ENCODE measurements at places on chromosomes 3 and 15.

- DNase-seq, result no peak
These were observed 29.1 kb downstream of the ANKRD28 start for GRCh38 chr3:15768421-15769255.

DNA sequence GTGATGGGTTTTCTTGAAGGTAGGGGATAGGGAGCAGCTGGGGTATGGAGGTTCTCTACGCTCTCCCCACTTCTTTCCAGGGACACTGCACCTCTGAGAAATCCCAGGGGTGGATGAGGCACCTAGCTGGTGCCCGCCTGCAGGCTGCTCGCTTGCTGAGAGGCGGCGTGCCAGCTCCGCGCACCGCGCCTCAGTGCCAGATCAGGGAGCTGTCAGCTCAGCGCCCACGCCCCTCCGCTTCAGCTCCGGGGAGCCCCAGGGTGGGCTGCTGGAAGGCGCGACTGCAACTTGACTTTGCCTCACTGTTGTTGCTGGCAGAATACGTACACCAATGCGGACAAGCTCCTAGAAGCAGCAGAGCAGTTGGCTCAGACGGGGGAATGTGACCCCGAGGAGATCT, 345.7 kb upstream of the UMPS start:
- DNase-seq, result no peak

- no peak for DNase-seq
These were observed 46.1 kb downstream of the EFCAB12 start for GRCh38 chr3:129382366-129382765.

GRCh38 chr3:183650554-183650953, 15.1 kb downstream of the KLHL24 start:
- DNase-seq, result no peak

DNA sequence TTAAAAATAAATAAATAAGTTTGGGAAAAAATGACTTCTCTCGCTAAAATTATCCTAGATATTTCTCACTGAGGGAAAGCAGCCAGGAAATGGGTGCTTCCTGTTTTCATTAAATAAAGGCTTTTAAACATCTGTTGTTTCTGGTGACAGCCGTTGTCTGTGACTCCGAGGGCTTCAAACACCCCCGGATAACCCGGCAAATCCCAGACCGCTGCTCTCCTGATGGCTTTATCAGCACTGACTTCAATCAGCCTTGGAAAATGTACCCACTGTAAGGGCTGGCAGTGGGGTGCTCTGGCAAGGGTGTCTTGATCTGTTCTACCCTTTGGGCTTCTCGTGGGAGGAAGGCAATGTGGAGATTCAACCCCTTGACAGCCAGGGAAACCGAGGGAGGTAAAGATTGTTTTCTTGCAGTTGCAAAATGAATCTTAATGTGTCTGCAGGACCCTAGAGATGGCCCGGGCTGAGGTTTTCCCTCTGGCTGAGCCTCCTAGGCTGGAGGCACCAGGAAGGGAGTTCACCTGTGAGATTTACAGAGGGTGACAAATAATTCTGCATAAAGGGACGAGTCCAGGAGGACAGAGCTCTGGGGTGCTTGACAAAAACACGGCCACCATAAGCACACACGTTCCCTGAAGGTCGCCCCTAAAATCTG, 33.6 kb upstream of the SEC13 start:
- DNase-seq, result no peak

DNA sequence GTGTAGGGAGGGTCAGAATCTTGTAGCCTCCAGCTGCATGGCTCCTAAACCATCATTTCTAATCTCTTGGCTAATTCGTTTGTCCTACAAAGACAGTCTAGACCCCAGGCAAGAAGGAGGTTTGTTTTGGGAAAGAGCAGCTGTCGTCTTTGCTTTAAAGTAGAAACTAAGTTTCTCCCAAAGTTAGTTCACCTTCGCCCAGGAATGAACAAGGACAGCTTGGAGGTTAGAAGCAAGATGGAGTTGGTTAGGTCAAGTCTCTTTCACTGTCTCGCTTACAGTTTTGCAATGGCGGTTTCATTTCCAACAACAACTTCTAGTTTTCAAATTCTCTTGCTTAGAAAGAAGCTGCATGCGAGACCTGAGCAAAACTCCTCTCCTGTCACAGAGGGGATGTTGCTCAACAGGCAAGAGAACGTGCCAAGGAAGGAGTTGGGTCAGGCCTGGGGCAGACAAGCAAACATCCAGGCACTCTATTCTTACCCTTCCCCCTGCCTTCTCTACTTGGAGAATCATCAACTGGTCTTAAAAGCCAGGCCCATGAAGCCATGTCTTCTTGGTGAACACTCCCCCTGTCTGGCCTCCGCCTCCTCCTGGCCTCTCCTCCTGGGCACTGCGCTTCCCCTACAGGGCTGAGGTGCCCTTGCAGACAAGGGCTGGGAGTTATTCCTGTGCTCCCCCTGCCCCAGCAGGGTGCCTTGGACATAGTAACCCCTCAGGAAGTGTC, 57.6 kb downstream of the TMEM44 start:
- no peak for DNase-seq

DNA sequence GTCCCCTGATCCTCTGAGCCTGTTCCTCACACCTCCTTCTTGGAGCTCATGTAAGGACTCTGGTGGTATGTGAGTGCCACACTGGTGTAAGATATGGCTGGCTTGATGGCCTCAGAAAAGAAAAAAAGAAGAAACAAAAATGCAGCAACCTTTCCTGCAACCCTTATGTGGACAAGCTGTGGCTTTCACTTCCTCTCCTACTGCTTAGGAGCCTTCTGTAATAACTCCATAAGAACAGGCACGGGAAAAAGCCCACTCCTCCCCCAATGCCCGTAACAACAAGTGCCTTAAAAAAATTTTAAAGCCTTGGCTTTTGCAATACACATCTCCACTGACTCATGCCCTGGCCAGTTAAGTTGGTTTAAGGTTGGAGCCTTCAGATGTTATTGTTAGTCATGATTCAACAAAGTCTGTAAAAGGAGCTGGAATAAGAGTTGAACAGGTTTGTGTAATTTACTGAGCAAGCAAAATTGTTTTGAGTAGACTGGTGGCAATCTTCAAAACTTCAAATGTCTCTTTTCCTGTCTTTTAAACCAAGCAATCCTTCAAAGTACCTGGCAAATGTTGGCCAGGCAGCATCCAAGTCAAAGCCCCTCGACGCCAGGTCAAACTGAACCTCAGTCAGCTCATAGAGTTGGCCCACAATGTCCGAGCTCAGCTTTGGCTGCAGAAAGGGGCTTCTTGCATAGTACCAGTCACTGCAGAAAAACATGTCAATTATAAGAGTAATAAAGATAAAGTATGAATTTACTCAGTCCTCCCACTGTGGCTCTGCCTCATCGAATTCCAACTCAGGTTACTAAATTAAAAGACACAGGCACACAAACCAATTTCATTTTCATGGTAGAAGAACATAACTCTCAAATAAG, 22.9 kb downstream of the FYCO1 start:
- no peak for DNase-seq

DNA sequence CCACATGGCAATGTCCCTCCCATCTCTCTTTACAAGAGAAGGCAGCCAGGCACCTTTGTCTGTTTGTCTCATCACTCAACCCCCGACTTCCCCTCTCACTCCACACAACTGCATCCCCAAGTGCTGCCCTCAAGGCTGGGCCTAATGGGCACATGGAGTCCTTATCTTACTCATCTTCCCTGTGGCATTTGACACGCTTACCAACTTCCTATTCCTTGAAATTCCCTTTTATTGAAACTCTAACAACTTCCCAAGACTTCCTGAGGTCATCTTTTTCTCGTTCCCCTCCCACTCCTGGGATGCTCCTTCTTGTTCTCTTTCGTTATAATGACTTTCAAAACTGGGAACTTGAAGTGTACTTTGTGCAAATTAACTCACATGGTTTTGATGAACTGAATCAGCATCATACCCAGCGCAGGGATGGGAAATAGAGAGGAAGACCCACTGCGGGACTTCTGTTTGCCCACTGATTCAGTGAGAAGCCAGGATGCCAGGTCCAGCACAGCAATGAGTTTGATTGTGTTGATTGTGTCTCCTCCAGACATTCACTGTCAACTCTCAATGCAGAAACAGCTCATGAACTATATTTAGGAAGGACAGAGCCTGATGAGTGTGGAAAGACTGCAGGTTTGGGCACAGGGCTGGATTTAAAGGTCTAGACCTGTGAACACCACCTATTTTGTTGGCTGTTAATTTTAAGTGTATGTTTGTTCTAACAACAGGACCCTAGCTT, 104.7 kb upstream of the TNIK start:
- no peak for DNase-seq

- no peak for DNase-seq
These were observed 313.5 kb downstream of the PYDC2 start for GRCh38 chr3:191774485-191774884.

- DNase-seq, result no peak
These were observed 556.9 kb upstream of the CFAP20DC start for GRCh38 chr3:59606638-59607266.

GRCh38 chr15:58267051-58267450, 128.9 kb downstream of the AQP9 start:
- DNase-seq, result no peak

- DNase-seq, result no peak
These were observed 49.9 kb downstream of the NEK10 start for GRCh38 chr3:27319304-27319703.

- DNase-seq, result no peak
These were observed 152.3 kb downstream of the FBN1 start for GRCh38 chr15:48493084-48493762.

DNA sequence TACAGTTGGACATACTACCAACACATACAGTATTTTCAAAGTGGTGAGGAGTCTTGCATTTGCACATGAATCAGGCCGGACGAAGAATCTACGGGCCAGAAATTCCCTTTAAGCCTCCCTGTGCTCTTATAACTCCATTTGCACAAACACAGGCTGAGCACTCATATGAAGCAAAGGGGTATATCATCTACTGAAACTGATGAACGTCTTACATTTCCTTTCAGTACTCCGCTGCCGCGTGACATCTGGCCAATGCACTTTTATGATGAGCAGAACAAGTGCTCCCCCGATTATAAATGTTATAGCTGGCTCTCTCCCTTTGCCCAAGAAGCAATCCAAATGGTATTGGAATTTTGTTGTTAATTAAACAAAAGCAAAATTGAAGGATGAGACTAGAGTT, 110.3 kb upstream of the ICE2 start:
- no peak for DNase-seq

DNA sequence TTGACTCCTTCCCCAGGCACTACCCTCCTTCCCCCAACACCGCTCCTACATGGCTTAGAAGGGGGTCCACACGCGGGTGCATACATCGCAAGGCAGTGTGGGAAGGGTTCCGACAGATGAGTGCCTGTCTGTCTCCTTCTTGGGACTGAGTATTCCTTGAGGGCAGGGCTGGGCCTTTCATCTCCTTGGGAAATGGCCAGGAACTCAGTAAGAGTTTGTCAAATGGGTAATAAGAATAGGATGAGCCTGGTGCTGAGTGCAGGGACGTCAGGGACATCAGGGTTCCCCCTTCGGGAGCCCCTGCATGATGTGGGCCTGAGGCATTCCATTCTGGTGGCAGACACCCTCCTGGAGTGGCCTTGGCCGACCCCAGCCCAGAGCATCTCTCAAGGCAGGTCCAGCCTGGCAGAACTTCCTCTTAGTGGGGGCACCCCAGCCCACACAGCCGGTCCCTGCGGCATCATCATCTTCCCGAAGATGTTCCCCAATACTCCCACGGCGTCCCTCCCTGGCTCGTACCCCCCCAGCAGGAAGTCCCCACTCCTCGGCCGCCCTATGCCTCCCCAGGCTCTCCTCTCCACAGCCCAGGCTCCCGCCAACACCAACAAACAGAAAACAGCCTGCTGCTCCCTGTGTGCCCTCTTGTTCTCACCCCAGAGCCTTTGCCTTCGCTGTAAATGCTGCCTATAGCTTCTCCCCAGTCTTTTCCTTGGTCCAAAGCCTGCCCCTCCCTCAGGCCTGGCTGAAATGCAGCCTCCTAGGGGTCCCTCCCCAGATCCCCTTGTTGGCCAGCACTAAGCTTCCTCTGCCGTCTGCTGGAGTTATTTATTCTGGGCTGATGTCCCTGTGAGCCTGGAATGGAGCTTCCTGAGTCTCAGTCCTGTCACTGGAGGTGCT, 67.5 kb upstream of the LCTL start:
- no peak for DNase-seq

- DNase-seq, result no peak
These were observed 42.9 kb downstream of the PARP15 start for GRCh38 chr3:122620399-122620798.

DNA sequence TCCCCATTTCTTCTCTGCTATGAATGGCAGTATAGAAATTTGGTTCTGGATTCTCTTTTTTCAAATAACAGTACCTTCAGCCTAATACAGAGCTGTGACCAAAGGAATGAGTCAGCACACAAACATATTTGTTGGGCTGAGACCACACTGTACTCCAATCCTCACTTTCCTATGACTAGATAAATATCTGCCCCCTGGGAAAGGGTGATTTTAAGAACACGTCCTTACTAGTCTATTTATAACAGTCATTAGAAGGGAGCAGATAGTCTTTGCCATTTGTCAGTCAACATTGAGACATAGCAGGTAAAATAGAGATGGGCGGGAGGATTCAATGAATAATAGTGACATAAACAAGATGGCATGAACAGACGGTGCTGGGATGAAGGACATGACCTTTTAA, 461.3 kb downstream of the MCTP2 start:
- DNase-seq, result no peak

DNA sequence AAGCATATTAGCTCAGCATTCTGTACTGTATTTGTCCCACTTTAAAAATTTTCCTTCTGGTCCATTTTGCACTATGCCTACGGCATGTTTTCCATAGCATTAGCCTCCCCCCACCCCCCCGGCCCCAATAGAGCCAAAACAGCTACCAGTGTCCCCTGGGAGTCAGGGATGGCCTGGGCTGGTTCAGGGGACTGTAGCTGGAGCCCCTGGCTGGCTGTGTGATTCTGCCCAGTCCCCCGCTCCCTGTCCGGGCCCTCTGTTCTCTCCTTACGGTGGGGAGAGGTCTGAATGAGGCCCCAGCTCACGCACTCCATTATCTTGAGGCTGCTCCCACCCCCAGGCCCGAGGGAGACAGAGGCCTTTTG, 70.1 kb downstream of the KLF15 start:
- no peak for DNase-seq

DNA sequence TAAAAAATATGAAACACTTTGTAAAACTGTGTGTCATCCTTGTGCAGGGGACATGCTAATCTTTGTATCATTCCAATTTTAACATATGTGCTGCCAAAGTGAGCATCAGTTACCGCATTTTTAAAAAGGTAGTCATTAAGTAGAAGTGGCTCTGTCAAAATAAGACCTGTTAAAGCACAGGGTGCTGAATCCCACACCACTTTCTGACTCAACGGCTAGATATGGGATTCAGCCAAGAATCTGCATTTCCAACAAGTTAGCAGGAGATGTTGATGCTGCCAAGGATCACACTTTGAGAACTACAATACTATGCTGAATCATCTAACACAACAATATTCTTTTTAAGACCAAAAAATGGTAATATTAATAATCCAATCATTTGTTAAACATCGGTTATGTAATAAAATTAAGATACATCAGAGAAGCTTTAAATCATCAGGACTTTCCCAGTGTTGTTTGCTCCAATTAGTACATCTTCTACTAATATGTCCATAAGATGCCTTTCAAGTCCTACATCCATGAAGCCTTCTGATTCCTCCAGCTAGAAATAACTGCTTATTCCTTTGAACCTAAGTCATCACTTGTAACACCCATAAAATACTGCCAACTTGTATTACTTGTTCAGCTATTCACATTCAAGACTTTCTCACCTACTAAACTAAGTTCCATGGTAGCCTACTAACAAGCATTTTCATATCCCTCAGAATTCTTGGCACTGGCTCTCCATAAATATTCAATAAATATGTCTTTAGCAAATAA, 71.1 kb downstream of the TBL1XR1 start:
- DNase-seq, result no peak
